ENCODE measurements at places on chromosomes 6 and 20.

GRCh38 chr6:85465762-85466161 lies 15.9 kb downstream of the NT5E start:
- no peak for DNase-seq

- DNase-seq = no peak
Observed at GRCh38 chr6:106556368-106556960, 72.8 kb downstream of the RTN4IP1 start.

DNA sequence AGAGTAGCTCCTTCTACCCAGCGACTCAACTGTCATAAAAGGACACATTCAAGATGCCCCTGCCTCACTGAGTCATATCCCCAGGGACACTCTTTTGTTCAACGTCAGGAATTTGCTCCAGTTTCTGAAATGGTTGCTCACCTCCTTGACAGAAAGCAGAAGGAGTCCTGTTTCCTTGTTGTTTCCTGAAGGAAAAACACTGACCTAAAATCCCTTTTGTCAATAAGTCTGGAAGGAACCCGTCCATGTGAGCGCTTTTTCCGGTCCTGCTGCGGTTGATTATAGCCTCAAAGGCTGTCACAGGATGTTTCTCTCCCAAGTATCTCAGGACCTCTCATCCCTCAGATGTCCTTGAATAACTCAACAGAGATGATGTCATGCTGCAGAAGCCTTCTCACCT lies 113.6 kb upstream of the PLEKHG1 start:
- no peak for DNase-seq

GRCh38 chr6:14770040-14770439 lies 475.8 kb upstream of the JARID2 start:
- DNase-seq = no peak

GRCh38 chr6:139979021-139979725 lies 604.7 kb upstream of the CITED2 start:
- no peak for DNase-seq

DNA sequence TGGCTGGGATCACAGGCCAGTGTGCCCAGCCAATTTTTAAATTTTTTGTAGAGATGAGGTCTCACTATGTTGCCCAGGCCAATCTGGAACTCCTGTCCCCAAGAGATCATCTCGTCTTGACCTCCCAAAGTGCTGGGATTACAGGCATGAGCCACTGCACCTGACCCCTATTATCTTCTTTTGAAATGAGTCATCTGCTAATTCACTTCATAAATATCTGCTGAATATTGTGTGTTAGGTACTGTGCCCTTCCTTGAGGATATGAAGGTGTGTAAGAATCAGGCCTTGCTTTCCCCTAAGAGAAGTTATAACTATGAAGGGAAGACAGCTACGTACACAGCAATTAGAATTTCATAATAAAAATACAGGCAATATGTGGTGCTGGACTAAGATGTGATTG lies 8.2 kb downstream of the ATRN start:
- DNase-seq = no peak

DNA sequence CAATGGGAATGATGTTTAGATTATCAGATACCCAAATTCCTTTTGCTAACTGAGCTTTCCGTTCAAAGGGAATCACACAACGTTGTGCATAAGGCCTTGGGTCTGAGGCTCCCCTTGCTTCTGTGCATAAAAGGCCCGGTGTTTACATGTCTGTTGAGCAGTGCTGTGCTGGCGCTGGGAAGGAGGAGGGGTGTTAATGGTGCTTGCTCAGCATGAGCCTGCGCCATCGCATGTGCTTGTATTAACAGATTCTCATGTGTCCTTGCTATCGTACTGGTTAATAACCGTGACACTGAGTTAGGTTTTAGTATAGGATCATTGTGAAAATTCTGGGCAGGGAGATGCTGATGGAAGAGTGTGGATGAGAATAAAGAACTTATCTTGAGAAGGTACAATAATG lies 62.3 kb upstream of the TRAF3IP2 start:
- no peak for DNase-seq

- DNase-seq = no peak
Observed at GRCh38 chr6:34792605-34793500, 970 bp downstream of the BLTP3A start.

GRCh38 chr20:54014293-54014926 lies 56.0 kb downstream of the BCAS1 start:
- DNase-seq = no peak

DNA sequence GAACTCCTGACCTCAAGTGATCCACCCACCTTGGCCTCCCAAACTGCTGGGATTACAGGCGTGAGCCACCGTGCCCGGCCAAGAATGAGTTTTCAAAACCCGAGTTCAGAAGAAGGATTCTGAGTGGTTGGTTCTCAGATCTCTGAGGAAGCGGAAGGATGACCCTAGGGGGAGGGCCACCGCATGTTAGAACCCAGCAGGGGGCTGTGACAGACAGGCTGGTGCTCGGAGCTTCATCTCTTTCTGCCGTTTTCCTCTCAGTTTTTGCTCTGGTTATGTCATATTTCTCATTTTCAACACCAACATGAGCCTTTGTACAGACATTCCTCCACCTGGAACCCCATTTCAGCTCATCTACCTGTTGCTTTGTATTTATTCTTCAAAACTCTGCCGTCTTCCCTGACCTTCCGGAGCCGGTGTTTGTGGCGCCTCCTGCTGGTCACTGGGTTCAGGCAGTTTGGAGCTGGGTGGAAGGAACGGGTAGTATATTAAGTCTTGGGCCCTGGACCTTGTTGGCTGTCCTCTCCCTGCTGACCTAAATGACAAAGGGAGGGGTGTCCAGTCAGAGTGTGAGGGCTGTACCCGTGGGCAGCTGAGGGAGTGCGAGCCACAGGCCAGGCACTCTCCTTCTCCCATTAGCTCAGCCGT lies at the start of gene DEFB123:
DEFB123 (plus strand) TSS at position 621 of the 648 bp plus-strand sequence. CDS start 67 bp downstream, outside the sequence.
- no peak for DNase-seq

- DNase-seq = no peak
Observed at GRCh38 chr6:43990627-43991619, 136.3 kb downstream of the MRPL14 start.

GRCh38 chr6:17269840-17270239 lies 11.3 kb upstream of the RBM24 start:
- no peak for DNase-seq

GRCh38 chr6:150667977-150668716 lies 68.5 kb downstream of the PLEKHG1 start:
- peak; percentile 82 for DNase-seq

- DNase-seq = peak; percentile 73
Observed at GRCh38 chr20:62020935-62021701, 44.6 kb downstream of the TAF4 start.

- DNase-seq = no peak
Observed at GRCh38 chr6:112429226-112429625, 82.1 kb downstream of the RFPL4B start.

GRCh38 chr6:124703541-124703940 lies 258.7 kb upstream of the RNF217 start:
- no peak for DNase-seq

DNA sequence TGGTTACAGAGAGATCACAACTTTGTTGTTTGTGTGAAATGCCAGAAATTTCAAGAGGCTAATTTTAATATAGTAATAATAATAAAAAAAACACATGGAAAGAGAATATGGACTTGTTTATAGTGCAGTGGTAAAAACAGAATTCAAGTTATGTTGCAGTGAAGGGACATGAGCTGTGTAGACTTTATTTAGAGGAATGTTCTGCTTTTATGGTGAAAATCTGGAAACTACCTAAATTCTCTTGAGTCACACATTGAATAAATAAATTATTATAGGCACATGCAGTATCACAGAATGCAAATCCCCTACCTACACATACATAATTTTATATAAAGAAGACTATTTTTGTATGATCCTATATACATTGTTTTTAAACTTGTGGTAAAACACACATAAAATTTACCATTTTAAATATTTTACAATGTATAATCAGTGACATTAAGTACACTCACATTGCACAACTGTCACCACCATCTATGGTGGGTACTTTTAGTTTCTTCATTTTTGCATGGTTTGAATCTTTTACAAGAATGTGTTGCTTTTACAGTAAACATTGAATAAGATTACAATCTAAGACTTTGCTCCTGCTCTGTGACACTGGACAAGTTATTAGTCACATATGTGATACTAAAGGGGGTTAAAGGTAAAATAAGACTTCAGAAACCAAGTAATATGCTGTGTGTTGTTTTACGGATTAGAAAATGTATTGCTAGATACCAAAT lies 107.4 kb downstream of the B3GAT2 start:
- DNase-seq = no peak

DNA sequence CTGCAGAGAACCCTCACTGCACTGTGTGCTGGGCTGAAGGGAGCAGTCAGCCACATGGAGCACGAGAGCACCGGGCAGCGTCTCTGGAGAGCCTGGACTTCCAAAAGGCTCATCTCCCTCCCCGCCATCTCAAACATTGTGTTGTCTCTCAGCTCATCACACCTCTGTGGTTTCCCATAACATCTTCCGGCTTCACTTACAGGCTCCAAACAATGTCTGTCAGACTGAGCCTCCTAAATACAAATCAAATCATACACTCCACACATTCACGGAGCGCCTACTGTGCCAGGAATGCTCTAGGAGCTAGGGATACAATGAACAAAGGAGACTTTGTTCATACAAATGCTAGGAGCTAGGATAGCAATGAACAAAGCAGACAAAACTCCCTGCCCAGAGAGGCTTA lies 398.0 kb downstream of the RNGTT start:
- DNase-seq = no peak

- DNase-seq = no peak
Observed at GRCh38 chr6:95093154-95093553, 484.2 kb upstream of the MANEA start.

GRCh38 chr6:33147807-33148666 lies 44.2 kb downstream of the COL11A2 start:
- DNase-seq = no peak

DNA sequence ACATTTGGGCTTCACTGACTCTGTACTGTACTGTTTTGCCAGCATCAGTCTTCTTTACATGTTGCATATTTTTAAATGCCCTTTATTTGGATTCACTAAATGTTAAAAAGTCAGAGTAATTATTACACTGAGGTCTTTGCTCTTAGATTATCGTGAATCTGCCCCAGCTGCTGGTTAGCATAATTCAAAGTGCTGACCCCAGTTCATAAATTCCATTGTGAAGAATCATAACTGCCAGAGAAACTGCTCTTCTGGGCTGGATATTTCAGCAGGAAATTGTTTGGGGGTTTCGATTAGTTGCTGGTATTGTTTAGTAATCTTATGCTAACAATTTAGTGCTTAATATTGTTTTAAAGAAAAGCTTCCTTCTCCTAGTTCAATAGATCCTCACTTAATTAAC lies 682.1 kb upstream of the MAP3K7 start:
- no peak for DNase-seq

GRCh38 chr20:16434062-16434664 lies 139.1 kb downstream of the KIF16B start:
- no peak for DNase-seq

GRCh38 chr6:16057446-16057845 lies 71.4 kb upstream of the MYLIP start:
- no peak for DNase-seq

- DNase-seq = no peak
Observed at GRCh38 chr6:1554476-1555310, 55.0 kb upstream of the FOXC1 start.

DNA sequence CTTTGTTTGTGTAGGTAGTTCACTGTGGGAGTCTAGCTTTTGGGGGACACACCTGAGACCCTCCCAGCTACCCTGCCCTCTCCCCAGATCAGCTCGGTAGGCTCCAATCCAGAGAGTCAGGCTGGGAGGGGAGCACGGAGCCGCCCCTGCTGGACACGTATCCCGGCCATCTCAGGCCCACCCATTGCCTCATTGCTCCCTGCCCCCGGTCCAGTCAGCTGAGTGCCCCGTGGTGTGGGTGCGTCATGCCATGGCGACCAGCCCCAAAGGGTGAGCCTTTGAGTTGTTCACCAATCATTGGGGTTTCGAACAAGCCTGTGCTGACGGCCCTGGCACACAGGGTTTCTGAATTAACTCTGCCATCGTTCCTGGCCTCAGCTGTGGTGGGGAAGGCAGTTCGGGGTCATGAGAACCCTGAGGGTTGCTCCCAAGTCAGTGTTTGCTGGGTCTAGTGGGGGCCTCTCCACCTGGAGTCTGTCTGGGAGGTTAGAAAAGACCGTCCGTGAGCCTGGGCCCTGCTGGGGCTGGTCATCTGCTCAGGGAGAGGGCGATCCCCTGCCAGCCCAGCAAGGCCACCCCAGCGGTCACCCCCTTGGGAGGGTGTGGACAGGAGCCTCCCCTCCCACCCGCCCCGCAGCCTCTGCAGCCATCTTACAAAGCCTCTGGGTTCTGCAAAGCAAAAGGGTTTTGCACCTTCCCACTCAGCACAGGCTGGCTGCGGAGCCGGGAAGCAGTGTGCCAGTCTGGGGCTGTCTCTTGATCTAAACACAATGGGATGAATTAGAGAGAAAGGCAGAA lies 34.5 kb downstream of the NTSR1 start:
- DNase-seq = peak; percentile 84

GRCh38 chr20:41386502-41387427 lies 20.1 kb upstream of the EMILIN3 start:
- DNase-seq = no peak

- no peak for DNase-seq
Observed at GRCh38 chr20:59816146-59816738, 117.2 kb downstream of the SYCP2 start.

GRCh38 chr20:54139188-54139587 lies 34.6 kb downstream of the CYP24A1 start:
- DNase-seq = no peak

- no peak for DNase-seq
Observed at GRCh38 chr20:35491823-35492222, 36.4 kb downstream of the CEP250 start.

- no peak for DNase-seq
Observed at GRCh38 chr20:19850198-19850533, 92.1 kb downstream of the RIN2 start.

DNA sequence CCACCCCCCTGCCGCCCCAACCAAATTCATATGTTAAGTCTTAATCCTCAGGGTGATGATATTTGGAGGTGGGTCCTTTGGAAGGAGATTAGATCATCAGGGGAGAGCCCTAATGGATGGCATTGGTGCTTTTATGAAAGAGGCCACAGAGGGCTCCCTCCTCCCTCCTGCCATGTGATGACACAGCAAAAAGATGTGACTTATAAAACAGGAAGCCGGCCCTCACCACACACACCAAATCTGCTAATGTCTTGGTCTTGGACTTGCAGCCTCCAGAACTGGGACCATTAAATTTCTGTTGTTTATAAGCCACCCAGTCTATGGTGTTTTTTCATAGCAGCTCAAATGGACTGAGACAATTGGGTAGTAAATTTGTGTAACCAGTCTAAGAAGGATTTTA lies 176.3 kb downstream of the ADGRG6 start:
- no peak for DNase-seq

DNA sequence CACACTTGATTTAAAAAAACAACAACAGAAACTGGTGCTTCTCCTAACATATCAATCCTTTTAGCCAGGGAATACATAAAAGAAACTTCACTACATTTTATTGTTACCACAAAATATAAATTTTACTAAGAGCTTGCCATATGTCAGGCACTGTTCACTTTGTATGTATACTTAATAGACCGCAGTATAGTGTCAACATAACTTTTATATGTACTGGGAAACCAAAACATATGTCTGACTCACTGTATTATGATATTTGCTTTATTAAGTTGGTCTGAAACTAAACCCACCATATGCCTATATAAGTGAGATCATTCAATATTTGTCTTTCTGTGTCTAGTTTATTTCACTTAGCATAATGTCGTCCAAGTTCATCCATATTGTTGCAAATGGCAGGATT lies 108.4 kb downstream of the KLHL32 start:
- DNase-seq = no peak

- DNase-seq = no peak
Observed at GRCh38 chr6:112372226-112372806, 25.2 kb downstream of the RFPL4B start.

- peak; percentile 68 for DNase-seq
Observed at GRCh38 chr20:35674921-35675320, 10.2 kb upstream of the CPNE1 start.

- no peak for DNase-seq
Observed at GRCh38 chr20:24937579-24937978, 11.5 kb upstream of the CST7 start.
